Naive thymus-derived CD8-positive, alpha-beta T cell (primary cell): ENCODE measurements at places on chromosomes 7 and 10.
A peak's percentile ranks its signal among the peaks of the same experiment; 100 is the strongest.

- no peak for DNase-seq
These were observed 24.3 kb downstream of the PLEKHS1 start for GRCh38 chr10:113775686-113776294.

- DNase-seq: no peak
These were observed 127.0 kb upstream of the FZD1 start for GRCh38 chr7:91137153-91137787.

- no peak for DNase-seq
These were observed 71.2 kb downstream of the GFRA1 start for GRCh38 chr10:116201670-116202430.

GRCh38 chr10:126736727-126737126, 66.2 kb upstream of the C10orf90 start:
- no peak for DNase-seq

DNA sequence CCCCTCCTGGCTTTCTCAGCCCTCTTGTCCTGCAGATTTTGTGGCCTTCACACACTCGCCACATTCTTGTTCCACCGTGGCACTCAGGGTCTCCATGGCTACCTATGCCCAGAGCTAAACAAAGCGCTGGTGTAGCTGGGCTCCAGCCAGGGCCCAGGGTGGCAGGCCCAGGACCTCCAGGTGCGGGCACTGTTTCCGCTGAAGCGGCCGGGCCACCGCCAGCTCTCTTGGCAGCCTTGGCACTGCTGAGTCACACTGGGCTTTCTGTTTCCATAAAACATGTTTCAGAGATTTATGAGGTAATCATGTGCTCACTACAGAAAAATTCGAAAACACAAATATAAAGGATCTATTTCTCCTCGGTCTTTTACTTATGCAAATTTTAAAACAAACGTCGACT, 51.3 kb downstream of the AOC1 start:
- no peak for DNase-seq

GRCh38 chr10:131068760-131069159, 242.8 kb downstream of the TCERG1L start:
- DNase-seq: no peak

- no peak for DNase-seq
These were observed 3.1 kb downstream of the GPER1 start for GRCh38 chr7:1090686-1091643.

DNA sequence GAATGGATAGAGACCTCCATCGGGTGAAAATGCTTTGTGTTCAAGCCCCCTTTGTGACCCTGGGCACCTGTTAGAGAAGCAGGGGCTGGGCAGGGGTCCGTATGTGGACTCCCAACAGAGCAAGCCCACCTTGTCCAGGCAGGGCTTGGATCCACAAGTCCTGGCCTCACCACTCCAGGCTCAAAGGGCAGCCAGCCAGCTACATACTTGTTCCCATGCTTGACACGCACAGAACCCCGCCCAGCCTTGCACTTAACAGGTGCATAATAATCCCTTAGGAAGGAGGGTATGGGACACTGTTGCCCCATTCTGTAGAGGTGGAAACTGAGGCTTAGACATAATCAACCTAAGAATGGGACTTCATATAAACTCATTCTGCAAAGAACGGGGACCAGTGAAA, 160.6 kb downstream of the PRKAG2 start:
- DNase-seq: no peak

GRCh38 chr7:112743811-112744210, 46.4 kb downstream of the TMEM168 start:
- no peak for DNase-seq

GRCh38 chr7:596819-597182, 77.2 kb upstream of the PDGFA start:
- no peak for DNase-seq

GRCh38 chr10:79260811-79261740, 86.2 kb upstream of the PPIF start:
- DNase-seq: no peak

- no peak for DNase-seq
These were observed 483 bp downstream of the GDF10 start for GRCh38 chr10:47300429-47300931.

DNA sequence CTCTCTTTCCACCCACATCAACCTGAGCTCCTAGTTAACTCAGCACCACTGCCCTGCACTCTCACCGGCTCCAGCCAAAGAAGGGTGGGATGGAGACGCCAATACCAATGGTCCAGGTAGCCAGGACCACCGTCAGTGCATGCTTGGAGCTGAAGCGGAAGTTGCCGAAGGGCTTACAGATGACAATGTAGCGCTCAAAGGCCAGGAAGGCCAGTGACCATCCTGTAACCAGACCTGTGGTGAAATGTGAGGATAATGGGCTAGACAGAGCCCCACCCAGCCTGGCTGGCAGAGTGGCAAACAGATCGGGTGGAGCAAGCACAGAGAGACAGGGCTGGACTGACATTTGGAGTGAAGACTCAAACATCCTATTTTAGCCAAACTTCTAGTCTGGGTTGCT, 673 bp downstream of the OPN1SW start:
- no peak for DNase-seq

DNA sequence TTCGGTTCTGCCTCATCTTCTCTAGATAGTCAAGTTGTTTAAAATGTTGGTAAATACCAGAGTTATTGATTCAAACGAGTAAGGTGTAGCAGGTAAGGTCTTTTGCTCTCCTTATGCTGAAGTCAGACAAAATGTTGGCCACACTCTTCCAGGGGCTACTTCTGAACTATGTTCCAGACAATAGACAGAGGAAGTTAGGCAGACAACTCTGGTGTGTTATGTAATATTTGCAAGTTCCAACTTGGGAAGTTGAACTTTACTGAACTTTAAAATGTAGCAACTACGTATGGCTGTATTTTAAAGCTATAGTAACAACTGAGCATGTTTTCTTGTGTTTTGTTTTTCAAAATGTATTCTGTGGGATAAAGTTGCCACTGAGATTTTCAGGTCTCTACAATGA, 125.7 kb upstream of the NEBL start:
- DNase-seq: no peak

DNA sequence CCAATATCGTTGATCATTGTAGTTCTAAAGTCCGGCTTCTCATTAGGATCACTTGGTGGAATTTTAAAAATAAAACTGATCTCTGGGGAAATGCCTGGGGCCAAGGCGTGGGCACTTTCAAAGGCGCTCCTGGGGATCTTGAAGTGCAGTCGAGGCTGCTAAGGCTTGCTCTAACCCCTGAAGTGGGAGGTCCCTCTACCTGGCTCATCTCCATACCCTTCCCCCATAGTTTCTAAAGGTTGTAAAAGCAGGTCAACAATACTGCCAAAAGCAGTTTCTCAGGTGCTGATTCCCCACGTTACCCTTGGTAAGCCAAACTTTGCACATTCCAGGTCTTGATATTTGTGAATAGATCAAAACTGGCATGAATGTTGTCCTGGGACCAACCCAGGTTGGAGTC, 79.0 kb upstream of the SP8 start:
- no peak for DNase-seq

GRCh38 chr7:129055294-129055816, 444 bp upstream of the TNPO3 start:
- no peak for DNase-seq

GRCh38 chr7:42693722-42694121, 218.1 kb downstream of the C7orf25 start:
- no peak for DNase-seq

DNA sequence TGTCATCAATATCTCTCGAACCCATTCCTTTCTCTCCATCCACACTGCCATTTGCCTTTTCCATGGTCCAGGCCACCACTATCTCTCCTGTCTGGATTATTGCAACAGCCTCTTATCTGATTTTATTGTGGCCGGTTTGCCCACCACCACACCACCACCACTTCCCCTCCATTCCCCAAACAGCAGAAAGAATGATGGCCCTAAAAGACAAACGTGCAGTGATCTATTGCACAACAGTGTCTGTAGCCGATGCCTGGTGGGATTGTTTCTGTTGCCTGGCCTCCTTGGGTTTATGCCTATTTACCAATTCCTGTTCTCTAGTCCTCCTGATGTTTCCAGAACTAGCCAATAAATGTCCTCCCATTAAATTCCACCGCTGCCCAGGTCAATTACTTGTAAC, 10.2 kb upstream of the ST8SIA6 start:
- no peak for DNase-seq

- peak; percentile 13 for DNase-seq
These were observed 34.7 kb downstream of the MRPS24 start for GRCh38 chr7:43834463-43835251.

- DNase-seq: no peak
These were observed 59.2 kb downstream of the ADAM22 start for GRCh38 chr7:87993269-87993668.

GRCh38 chr10:121675344-121675743, 77.1 kb upstream of the FGFR2 start:
- no peak for DNase-seq
